Cortex of kidney (tissue), 1 donor: ENCODE measurements at places on chromosomes 1 and 21.

DNA sequence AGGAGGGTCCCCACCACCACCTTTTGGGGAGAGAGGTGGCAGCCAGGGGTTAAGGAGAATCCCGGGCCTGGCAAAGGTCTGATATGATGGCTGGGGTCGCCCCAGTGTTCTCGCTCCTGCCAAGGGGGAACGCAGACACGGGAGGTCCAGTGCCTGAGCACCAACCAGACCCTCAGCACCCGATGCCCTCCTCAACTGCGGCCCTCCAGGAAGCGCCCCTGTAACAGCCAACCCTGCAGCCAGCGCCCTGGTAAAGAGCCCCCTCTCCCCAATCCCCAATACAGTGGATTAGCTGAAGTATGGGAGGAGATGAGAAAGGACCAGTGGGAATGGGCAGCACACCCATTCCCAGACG, 10.4 kb downstream of the ADAMTSL4 start:
- DNase-seq, result no peak

DNA sequence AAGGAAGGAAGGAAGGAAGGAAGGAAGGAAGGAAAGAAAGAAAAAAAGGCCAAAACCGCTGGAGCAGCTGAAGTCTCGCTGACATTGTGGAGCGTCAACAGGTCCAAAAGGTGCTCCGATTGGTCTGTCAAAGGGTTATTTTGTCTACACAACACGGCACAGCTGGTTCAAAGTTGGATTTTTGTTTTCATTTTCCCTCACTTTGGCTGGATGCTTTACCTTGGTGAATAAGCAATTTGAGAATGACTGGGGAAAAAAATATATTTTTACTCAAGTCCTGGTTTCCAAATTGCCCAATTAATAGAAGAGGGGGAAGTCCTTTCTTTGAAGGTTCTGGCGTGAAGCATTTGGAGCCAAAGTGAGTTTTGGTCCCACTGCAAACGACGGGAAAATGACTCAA, 19.3 kb upstream of the PAX7 start:
- no peak for DNase-seq

DNA sequence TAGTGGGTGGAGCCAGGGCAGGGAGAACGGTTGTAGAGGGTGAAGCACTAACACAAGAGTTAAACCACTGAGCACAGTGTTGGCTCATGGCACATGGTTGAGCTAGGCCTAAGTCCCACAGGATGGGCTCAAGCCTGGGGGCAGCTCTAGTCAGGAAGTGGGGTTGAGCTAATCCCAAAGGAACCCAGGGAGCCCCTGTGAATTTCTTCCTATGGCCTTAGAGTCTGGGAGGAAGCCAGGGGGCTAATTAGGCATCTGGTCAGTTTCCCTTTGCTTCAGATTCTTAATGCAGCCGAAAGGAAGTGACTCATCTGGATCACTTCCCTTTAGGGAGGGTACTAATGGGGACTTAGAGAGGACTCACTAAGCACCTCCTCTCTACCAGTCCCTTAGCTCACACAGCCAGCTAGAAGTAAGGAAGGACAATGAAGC, 10.1 kb downstream of the CFAP45 start:
- DNase-seq, result no peak

- no peak for DNase-seq
Measured at GRCh38 chr21:41830764-41831452, 48.2 kb downstream of the PRDM15 start.

DNA sequence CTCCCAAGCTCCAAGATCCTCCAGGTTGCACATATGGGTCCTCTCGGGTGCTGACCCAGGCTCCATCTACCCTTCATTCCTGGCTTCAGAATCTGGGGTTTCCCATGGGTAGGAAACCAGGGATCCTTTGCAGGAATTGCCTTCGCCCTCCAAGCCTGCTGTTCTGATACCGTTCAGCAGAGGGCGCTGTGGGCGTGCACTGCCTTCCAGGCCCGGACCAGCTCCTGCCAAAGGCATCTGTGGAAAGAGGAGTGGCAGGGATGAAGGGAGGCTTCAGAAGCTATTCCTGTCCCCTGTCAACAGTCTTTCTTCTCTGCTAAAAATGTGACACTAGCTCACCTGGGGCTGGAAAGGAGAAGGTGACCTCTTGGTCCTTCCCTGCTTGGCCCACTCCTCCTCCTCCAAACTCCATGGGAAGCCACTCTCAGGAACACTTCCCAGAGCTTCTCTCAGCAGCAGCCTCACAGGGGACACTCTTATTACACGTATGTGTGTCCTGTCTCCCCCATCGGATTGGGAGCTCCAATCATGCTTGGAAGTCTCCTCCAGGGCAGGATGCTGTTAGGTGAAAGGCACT, 71.2 kb downstream of the VWA5B1 start:
- no peak for DNase-seq

DNA sequence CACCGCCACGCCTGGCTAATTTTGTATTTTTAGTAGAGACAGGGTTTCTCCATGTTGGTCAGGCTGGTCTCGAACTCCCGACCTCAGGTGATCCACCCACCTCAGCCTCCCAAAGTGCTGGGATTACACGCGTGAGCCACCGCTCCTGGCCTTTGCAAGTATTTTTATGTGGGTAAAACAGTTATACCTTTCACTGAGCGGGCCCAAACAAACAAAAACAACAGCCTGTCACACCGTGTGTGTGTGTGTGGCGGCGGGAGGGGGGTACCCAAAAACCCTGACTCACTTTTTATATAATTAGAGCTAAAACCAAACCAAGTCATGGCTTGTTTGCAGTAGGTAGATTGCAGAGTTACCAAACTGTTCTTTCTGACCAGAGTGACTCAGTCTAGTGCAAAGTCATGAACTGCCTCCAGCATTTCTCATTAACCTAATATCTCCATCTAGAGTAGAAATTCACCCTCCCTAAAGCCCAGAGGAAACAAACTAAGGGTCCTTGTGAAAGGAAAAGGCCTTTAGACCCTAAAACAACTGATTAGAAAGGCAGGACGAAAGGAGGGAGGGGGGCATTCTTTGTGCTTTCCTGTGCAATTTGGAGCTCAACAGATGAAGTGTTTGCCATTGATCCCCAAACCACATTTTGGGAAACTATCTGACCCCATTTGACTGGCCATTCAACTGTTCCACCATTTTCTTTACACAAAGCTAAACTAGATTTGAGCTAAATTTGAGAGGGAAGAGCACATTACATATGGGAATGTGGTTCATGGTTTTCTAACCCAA, 181.0 kb downstream of the DHRS3 start:
- DNase-seq, result no peak

DNA sequence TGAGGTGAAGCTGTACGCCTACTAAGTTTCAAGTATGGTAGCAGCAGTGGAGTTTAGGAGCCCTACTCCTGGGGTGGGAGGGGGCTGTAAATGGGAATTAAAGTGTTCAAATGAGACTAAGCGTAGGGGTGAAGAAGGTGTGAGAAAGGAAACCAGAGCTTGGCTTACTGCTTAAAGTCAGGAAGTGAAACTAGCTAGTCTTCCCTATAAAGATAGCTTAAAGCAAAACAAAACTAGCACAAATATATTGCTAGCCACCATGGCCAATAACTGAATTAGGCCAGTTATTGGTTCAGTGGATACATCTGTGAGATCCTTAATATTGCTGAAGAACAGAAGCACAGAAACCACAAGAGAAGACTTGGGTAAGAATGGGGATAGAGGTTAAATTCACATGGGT, 492.2 kb upstream of the PKN2 start:
- no peak for DNase-seq

DNA sequence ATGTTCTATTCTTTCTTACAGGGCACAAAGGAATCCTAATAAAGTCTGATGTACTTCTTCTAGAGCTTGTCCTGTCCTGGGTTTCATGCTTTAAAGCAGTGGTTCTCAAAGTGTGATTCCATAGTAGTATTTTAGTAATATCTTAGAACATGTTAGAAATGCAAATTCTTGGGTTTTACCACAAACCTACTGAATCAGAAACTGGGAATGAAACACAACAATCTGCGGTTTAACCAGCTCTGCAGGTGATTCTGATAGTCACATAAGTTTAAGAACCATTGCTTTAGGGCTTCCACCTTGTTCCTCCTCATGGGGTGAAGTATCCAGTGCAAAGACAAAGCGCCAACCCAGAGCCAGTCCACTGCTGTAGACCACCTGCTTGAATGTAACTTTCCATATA, 41.1 kb downstream of the NGF start:
- DNase-seq, result no peak

GRCh38 chr1:163877016-163877415, 555.3 kb downstream of the NUF2 start:
- DNase-seq, result no peak

- no peak for DNase-seq
Measured at GRCh38 chr1:180907313-180908055, 5.2 kb upstream of the KIAA1614 start.

DNA sequence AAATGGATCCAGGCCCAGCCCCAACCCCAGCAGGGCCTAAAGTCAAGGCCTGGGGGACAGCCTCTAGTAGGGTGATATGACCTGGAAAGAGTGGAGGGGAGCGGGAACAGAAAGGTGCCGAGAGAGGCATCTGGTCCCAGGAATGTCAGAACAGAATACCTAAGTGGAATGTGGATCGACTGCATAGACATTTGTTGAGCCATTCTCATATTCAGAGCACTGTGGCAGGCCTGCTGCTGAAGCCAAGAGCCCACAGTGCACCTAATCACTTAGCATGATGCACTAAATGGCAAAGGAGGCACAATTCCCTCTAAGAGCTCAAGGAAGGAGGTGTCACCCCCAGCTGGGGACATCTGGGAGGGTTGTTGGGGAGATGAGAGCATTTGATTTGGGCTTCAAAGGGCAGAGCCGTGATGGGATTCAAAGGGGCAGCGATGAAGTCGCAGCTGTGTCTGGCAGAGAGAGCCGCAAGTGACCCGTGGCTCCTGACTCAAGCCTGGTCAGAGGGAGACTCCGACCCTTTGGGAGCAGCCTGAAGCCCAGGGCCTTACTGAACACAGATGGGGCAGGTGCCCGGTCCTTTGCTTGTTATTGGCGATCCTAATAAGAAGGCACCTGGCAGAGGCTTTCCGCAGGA, 8.6 kb upstream of the PKP1 start:
- no peak for DNase-seq

- no peak for DNase-seq
Measured at GRCh38 chr1:147338571-147338970, 96.1 kb downstream of the CHD1L start.

DNA sequence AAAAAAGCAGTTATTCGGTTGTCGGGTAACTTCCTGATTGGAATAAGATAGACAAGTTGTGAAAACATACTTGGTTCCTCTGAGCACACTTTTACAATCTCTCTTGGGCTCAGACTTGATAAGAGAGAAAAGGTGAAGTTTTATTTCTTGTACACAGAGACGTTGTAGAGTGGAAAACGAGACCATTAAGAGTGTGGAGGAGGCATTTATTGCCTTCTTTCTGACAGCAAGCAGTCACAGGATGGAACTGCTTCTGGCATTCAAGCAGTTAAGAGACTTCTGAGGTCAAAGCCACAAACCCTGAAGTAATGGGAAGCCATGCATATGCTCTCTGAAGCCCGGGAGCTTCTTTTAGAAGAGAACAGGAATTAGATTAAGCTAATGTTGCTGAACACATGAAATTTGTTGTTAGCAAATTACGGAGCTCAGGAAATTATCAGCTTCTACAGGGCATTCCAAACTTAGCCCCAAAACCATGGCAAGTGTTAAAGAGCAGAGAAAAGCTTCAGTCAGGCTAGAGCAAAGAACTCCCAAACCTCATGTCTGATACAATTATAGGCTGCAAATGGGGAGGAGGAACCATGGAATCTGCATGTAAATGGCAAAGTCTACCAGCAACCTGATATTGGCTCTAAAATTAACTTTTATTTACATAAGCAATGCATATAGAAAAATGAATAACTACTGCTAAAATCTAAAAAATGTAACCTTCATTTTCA, 26.0 kb downstream of the S1PR1 start:
- DNase-seq, result no peak

- no peak for DNase-seq
Measured at GRCh38 chr1:154807048-154807591, 63.0 kb downstream of the KCNN3 start.

GRCh38 chr21:26715878-26716506, 129.2 kb downstream of the ADAMTS1 start:
- DNase-seq, result no peak

- no peak for DNase-seq
Measured at GRCh38 chr1:182244451-182244850, 147.1 kb downstream of the GLUL start.

- DNase-seq, result no peak
Measured at GRCh38 chr1:64183395-64184002, 19.9 kb upstream of the UBE2U start.

DNA sequence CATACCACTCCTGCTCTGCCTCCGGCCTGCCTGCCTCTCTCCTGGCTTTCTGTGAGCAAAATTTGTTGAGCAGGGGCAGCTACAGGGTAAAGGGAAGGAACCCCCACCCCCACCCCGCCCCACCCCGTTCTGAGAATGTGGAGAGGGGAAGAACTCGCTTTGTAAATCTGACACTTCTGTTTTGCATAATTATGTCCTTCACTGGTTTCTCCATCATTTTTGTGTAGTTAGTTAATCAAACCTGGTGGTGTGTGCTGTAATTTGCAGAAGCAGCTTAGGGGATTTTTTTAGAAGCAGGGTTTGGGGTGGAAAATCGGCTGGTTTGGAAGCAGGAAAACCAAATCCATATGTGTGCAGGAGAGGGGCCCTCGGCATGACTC, 58.1 kb upstream of the TMEM51 start:
- no peak for DNase-seq

GRCh38 chr1:29664711-29665110, 428.4 kb downstream of the PTPRU start:
- no peak for DNase-seq

DNA sequence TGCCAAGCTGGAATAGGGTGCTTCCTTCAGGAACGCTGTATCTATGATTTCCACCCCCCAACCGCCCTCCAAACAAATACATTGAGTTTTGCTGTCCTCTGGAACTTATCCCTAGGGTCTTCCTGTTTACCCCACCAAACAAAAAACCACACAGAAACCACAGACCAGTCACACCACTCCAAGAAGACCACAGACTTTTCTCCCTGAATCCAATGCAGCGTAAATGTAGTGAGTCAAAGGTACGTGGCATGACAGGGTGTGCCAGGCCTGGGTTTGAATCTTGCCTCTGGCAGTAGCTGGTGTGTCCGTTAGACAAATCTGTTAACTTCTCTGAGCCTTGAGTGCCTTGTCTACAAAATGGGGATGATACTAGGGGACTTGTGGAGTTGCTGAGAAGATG, 27.8 kb downstream of the ASAP3 start:
- no peak for DNase-seq

DNA sequence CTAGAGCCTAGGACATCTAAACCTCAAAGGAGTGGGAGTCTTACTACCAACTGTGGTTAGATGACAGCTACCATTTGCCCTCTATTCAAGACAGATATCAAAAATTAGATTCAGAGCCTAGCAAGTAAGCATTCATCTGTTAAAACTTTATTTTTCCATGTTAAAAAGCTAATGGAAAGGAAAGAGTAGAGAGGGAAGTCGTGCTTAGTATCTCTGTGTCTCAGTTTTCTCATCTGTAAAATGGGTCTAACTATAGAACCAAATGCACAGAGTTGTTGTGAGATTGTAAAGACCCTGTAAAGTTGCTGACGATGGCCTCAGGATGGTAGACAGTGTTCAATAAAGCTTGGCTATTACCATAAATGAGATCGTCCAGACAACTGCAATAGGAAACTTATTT, 428.5 kb upstream of the RUNX1 start:
- no peak for DNase-seq
